NCI-H526 treated with DMSO at 0.1 percent for 48 hours (cell line): ENCODE measurements at places on chromosomes 11 and 22.

- DNase-seq = no peak
Observed at GRCh38 chr11:7577291-7578190, 63.7 kb downstream of the PPFIBP2 start.

GRCh38 chr22:32723643-32724042 lies 77.9 kb upstream of the TIMP3 start:
- no peak for DNase-seq

DNA sequence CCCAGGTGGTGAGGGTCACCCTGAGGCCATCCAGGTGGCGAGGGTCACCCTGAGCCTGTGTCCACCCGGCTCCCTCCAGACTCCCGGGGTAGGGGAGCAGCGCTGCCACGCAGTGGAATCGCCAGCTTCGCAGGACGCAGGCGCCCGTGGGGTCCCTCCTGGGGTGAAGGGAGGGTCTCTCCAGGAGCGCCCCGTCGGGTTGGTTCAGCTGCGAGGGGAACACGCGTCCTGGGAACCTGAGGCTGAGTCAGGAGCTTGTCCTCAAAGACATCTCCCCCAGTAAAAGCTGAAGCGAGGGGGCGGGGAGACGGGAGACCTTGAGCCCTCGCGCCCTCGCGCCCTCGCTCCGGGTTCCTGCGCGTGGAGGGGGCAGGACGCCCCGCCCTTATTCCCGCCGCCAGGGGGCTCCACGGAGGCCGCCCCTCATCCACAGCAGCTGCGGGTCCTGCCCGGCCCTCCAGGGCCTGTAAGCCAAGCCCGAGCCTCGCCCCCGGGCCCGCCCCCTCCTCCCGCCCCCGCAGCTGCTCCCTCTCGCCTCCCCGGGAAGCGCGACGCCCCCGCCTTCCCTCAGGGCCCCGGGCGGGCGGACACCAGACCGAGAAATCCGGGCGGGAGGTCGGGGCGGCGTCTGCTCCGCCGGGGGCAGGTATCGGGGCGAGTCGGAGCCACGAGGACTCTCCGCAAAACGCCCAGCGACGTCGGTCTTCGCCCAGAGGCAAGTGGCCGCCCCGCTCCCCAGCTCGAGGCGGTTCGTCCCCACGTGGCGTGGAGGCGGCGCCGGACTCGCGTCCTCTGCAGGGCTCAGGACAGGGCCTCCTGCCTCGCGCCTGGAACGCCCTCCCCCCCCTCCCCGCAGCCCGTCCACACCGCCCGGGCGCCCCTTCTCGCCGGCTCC lies 22.8 kb downstream of the PIM3 start:
- no peak for DNase-seq

DNA sequence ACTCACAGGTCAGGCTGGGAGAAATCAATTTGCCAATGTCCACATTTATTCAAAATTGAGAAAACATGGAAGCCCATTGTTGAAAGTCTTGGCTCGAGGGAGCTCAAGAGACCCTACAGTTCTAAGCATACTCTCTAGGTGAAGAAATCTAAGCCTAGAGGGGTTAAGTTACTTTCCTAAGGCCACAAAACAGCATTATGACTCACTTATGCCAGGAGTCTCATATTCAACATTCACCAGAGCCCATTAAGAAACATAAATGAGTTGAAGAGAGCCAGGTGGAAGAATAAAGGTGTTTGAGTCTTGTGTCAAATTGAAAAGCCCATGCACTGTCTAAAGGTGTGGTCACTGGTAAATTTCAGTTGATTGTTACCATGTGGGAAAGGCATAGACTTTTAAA lies 108.1 kb downstream of the INSC start:
- no peak for DNase-seq

DNA sequence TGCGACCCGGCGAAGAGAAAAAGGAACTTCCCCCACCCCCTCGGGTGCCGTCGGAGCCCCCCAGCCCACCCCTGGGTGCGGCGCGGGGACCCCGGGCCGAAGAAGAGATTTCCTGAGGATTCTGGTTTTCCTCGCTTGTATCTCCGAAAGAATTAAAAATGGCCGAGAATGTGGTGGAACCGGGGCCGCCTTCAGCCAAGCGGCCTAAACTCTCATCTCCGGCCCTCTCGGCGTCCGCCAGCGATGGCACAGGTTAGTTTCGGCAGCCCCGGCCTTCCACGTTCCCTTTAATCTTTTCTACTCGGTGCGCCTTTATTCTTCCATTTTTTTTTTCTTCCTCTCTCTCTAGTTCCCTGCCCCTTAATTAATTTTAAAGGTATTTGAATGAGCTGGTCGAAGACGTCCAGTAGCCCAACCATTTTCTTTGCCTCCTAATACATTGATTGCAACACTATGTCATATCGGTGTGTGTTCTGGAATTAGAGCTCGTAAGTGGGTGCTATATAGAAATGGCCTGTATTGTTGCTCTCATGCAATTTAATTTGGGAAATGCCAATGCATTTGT lies 537 bp downstream of the EP300 start:
- DNase-seq = peak; percentile 24

DNA sequence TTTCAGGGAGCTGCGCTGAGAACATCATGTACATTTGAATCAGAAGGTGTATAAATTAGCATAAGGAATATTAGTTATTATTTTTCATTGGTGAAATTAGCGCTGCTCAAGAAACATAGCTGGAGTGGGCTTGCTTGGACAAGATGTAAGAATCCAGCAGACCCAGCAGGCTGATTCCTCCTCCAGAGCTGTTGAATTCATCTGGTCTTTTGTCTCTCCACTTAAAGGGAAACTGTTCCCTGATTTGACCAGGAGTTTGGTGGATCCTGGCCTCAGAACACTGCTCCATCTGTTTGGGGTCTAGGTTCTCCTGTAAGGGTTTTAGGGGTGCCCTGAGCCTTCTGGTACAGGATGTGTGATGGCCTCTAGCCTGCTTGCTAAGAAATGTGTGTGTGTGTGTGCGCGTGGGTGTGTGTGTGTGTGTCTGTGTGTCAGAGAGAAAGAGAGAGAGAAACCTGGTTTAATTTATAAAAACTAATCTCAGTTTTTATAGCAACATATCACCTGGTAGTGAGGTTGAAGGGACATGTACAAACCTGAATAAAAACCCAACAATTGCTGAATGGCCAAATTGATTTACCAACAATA lies 8.3 kb upstream of the SORL1 start:
- no peak for DNase-seq

DNA sequence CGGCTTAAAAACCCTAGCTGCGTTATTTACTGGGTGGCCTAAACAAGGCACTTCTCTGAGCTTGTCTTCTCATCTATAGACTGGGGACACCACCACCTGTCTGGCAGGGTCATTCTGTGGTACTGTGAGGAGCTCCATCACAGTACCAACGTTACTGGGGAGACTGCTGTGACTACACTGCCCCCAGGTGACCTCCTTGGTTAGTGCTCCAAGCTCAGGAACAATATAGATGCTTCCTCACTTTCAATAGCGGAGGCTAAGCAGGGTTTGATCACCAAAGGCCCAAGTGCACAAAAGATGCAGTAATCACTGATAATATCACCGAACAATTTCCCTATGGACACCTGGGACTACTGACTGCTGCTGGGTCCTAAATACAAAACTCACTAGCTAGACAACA lies 18.8 kb downstream of the PRPF19 start:
- DNase-seq = peak; percentile 37

DNA sequence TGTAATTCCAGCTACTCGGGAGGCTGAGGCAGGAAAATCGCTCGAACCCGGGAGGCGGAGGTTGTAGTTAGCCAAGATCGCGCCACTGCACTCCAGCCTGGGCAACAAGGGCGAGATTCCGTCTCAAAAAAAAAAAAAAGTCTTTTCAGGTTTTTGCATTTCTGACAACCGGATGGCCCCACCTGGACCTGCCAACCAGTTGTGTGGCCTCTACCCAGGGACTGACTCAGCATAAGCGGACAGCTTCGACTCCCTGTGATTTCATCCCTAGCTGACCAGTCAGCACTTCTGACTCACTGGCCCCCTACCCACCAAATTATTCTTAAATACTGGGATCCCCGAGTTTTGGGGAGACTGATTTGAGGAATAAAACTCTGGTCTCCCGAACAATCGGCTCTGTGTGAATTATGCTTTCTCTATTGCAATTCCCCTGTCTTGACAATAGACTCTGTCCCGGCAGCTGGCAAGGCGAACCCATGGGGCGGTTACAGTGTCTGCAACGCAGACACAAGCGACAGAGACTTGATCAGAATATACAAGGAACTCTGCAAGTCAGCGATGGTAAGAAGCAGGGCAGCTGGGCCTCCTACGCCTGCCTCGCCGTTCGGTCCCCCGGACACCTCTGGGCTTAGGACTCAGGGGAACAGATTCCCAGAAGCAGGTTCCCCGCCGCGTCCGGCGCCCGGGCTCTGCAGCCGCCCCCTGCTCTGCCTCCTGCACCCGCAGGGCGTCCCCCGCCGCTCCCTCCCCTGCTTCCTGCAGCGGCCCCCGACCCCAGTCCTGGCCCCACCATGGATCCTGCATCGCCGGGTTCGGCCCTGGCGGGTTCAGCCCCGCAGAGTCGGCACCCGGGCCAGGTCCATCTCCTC lies 741 bp upstream of the TALDO1 start:
- peak; percentile 59 for DNase-seq

DNA sequence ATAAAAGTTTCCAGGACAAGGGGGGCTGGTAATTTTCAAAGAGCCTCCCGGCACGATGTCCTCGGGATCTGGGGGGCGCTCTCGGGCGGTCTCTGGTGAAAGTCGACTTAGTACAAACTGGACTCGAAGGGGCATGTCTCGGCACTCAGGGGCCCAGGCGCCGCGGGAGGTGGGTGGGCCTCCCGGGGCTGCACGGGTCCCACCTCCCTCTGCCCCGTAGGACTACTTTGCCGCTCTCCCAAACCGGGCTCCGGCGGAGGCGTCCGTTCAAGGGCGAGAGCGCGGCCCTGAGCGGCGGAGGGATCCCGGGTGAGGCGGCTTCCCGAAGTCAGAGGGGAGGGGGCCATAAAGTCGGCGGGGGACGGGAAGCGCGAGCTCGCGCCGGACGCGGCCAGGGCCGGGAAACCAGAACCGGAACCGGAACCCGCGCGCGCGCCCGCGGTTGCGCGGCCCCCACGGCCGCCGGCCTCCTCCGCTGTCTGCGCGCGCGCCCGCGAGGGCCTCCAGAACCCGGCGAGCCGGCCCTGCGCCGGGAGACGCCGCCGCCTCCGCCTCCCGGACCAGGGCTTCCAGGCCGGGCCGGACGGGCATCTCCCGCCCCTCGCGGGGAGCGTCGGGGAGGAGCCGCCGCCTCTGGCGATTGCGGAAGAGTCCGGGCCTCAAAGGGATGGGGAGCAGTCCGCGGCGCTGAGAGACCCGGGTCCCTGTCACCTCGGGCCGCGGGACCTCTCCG lies at the start of gene ARHGEF12:
Gene ARHGEF12, plus strand, starts transcription at position 506 of the 733 bp plus-strand sequence. CDS start 831 bp downstream, outside the sequence.
- peak; percentile 99 for DNase-seq

DNA sequence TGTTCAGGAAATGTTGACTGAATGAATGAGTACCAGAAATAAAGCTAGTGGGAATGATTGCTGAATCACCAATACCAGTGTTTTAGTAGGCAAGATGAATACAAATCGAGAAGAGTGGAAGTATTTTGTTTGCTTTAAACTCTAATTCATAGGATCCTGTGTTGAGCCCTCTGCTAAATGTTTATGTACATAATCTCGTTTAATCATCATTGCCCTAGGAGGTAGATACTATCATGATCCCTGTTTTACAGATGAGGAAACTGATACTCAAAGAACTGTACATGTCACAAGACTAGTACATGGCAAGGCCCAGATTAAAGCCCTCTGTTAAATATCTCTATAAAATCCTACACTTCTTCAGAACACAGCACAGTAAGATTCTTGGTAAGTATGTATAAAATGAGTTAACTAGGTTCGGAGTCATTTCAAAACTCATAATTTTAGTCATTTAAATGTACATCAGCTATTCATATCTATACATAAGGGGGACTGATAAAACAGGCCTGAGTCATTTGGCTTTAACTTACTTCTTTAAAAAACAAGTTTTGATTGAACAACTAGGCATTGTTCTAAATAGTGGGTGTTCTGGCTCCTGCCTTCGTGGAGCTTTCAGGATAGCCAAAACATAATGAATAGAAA lies 97.1 kb downstream of the EXT2 start:
- no peak for DNase-seq
